ENCODE measurements at places on chromosomes 3 and 15.
A peak's percentile ranks its signal among the peaks of the same experiment; 100 is the strongest.

DNA sequence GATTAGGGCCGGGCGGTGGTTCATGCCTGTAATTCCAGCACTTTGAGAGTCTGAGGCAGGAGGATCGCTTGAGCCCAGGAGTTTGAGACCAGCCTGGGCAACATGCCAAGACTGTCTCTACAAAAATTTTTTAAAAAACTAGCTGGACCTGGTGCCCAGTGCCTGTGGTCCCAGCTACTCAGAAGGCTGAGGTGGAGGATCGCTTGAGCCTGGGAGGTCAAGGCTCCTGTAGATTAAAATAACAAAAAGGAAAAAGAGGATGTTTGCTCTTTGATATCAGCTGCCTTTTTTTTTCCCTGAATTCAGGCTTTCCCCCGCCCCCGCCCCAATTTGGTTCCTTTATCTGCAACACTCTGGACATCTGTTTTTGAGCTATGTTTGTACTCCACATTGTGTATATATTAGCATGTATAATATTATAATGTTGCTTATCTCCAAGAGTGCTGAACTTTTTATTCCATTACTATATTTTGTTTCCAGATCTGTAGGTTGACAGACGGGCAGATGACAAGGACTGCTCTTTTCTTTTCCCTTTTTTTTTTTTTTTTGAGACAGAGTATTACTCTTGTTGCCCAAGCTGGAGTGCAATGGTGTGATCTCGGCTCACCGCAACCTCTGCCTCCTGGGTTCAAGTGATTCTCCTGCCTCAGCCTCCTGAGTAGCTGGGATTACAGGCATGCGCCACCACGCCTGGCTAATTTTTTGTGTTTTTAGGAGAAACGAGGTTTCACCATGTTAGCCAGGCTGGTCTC lies 4.6 kb downstream of the SNAP23 start:
- DNase-seq: peak; percentile 39

GRCh38 chr3:88152841-88153240 lies 3.1 kb downstream of the C3orf38 start:
- DNase-seq: no peak

DNA sequence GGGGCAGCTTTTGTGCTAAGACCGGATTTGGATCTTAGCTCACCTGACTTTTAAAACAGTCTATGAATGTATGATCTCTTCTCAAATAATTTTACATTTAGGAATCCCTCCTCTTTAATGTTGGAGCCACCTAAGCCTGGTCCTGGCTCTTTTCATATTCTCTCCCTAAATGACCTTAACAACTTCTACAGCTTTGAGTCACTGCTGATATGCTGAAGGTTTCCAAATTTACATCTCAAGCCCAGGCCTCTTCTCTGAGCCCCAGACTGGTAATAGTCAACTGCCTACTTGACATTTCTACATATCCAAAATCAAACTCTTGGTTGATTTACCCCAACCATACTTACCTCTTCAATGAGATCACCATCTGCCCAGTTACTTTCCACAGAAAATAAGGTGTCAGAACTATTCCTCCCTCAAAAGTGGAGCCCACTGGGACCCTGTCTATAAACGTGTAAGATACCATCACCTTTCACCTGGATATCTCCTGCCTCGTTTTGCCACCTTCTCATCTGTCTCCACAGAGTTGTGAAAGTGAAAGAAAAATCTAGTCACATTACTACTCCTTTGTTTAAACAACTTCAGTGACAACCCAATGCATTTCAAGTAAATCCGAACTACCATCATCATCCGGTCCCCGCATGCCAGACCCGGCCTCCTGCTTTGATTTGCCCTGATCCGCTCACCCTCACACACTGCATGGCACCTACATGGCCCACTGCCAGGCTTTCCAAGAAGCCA lies 48.8 kb downstream of the UBP1 start:
- DNase-seq: no peak

DNA sequence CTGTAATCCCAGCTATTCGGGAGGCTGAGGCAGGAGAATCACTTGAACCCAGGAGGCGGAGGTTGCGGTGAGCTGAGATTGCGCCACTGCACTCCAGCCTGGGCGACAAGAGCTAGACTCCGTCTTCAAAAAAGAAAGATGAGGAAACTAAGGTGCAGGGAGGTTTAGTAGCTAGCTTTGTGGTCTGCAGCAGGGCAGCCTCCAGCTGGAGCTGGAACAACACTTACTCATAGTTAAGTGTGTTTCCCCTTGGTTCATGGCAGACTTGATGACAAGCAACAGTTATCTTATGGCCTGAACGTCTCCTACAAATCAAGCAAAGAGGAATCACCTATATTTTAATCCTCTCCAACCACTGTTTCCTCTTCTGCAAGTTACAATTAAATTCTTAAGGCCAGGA lies 12.6 kb downstream of the KAT2B start:
- no peak for DNase-seq

DNA sequence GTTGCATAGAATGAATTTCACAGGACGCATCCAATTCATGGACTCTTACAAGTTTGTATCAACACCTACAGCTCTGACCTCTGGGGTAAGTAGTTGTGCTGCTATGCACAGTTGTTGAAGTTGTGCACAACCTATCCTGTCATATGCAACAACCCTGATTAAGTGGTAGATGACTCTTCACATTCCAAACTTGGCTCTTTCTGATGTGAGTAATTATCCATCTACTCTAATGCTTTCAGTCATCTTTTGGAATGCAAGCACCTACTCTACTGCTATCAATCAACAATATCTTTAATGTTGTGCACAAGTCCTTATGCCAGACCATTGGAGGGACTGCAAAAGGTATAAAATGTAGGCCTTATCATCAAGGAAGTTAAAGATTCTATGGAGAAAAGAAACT lies 921.4 kb downstream of the MCTP2 start:
- DNase-seq: no peak
